ENCODE measurements at places on chromosomes 2 and 18.

DNA sequence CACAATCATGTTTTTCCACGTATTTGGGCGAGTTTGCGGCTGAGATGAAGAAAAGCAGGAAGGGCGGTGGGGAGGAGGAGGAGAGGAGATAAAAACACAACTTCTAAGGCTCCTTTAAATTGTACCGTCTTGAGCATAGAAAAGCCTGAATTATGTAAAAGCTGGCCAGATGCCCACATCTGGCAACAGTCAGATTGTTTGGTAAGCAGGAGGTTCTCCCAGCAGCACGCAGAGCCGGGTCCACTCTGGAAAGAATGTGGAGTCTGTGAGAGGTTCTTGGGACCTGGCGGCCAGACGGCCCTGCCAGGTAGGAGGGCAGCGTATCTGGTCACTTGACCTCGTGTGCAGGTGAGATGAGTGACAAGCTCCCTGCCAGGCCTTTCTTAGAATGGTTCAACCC lies 215.3 kb upstream of the APCDD1 start:
- no peak for DNase-seq

GRCh38 chr18:13543811-13544732 lies 182.3 kb downstream of the FAM210A start:
- no peak for DNase-seq

- DNase-seq: no peak
Observed at GRCh38 chr2:182302174-182302573, 124.7 kb downstream of the PDE1A start.

DNA sequence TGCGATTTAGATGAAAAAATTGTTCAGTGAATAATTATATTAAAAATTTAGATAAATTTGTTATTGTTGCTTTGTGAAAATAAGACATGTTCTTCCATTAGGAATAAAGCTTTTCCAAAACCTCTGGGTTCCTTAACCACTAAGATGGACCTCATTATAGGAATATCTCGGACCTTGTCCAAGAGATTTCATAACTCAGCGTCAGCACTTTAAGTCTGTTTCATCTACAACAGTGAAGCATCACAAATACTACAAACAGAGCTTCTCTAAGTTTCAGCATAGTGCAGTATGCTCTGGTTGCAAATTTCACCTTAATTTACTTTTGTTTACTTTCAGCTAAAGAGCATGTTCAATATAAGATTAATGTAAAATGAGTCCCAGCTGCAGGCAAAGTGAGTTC lies 150.3 kb downstream of the UBE2E3 start:
- no peak for DNase-seq

GRCh38 chr2:84302513-84303412 lies 156.3 kb downstream of the SUCLG1 start:
- DNase-seq: no peak

All from iPS DF 19.7 (cell line).